ENCODE measurements at places on chromosomes 5 and 9. TPM values are rescaled to one million over a fixed set of nuclear protein-coding genes. Genes with fewer than 3 reads are reported as not detected.

The HARS2 gene
- 15.7 TPM for total RNA-seq

The FAM169A gene
- total RNA-seq: 0.52 TPM

The ARSI gene
- total RNA-seq: 9.9 TPM

The GRM6 gene
- total RNA-seq: not detected

The CCDC180 gene
- 7.3 TPM for total RNA-seq

The PCDHGA8 gene
- total RNA-seq: 3.7 TPM

The PCDHGA6 gene
- total RNA-seq: 4.2 TPM

The SLC6A7 gene
- not detected for total RNA-seq

The ADAMTS6 gene
- 2.6 TPM for total RNA-seq

The PCDHB12 gene
- 1.6 TPM for total RNA-seq

The ZMAT2 gene
- total RNA-seq: 33.4 TPM

The PCDHB4 gene
- total RNA-seq: 1.6 TPM

The CDH6 gene
- total RNA-seq: 5.7 TPM

The SH3PXD2B gene
- total RNA-seq: 12.0 TPM

The IL9 gene
- not detected for total RNA-seq

The NLN gene
- 18.8 TPM for total RNA-seq

The N4BP3 gene
- 12.0 TPM for total RNA-seq
